ENCODE measurements at places on chromosomes 3 and 15. TPM values are rescaled to one million over a fixed set of nuclear protein-coding genes. Genes with fewer than 3 reads are reported as not detected.

The GMNC gene
- total RNA-seq, result 1.9 TPM

The CCDC33 gene
- 0.63 TPM for total RNA-seq

The NDN gene
- total RNA-seq, result 19.9 TPM

The IMPDH2 gene
- 132 TPM for total RNA-seq

The EFCAB12 gene
- total RNA-seq, result 3.5 TPM

The VGLL4 gene
- total RNA-seq, result 78.5 TPM

The SKOR1 gene
- 0.57 TPM for total RNA-seq

The ESYT3 gene
- 5.3 TPM for total RNA-seq

DNA sequence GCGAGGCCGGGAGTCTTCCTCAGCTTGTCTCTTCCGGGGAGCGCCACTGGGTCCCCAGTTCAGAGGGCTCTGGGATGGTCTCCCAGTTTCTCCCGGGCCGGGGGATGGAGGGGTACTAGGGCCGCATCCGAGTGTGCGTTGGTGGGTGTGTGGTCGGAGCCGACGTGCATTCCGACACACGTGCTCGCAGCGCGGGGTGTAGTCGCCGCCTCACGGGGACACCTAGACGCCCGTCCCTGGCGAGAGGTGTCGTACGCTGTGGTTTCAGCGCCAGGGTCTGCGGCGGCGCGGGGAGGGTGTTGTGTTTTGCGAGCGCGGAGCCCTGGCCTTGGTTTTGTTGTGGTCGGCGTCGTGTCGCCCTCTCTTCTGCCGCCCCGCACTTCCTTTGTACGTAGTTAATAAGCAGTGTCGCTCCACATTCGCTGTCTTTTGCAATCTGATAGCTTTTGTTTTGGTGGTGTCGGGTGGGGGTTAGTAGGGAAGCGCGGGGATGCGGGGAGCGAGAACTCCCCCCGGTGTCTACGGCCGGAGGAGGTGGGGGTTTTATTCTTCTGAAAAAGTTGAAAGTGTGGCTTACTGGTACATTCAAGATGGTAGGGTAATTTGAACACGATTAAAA, 2.2 kb downstream of the IGF1R start:
- peak overlapping the region; percentile 91 for H3K27ac ChIP-seq
- H3K4me1 ChIP-seq, result no peaks in the 10 kb centered on the region
- no peak for DNase-seq
- peak overlapping the region; percentile 90 for H3K4me3 ChIP-seq

DNA sequence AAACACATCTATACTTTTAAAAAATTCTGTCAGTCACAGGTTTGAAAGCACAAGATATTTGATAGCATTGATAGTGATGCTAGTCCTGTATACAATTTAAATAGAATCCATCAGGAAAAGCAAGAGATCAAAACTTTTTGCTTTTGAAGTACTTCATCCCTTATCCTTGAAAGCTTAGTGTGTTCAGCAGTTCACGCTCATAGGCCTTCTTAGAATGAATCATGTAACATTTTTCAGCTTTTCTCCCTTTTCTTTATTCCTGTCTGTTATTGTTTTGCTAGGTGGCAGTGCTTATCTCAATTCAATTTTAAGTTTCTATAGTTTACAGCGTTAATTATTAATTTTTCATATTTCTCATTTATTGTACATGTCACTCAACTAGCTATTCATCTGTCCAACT, 69.1 kb downstream of the FGF7 start:
- H3K4me3 ChIP-seq, result no peak overlapping the region
- H3K27me3 ChIP-seq, result no peaks in the 10 kb centered on the region
- H3K36me3 ChIP-seq, result no peaks in the 10 kb centered on the region
- H3K27ac ChIP-seq, result no peak overlapping the region

DNA sequence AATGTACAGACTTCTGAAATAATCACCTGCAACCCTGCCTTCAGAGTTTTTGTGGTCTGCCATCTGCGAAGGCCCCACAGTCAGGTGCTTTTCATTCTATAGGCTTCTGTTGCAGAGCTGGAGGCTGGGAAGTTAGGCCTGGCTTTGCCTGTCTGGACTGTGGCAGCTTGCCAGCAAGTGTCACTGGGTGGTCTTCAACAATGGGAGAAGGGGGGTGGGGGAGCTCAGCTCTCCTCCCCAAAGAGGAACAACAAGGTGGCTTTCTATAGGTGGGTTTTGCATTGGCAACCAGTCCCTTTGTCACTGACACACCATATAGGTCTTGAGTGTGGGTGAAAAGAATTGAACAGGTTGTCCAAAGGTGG, 7.3 kb downstream of the BOC start:
- H3K4me1 ChIP-seq, result no peaks in the 10 kb centered on the region
- H3K36me3 ChIP-seq, result no peaks in the 10 kb centered on the region
- no peak for DNase-seq
- no peak overlapping the region for H3K27ac ChIP-seq
- H3K27me3 ChIP-seq, result no peaks in the 10 kb centered on the region
- no peak overlapping the region for H3K4me3 ChIP-seq

DNA sequence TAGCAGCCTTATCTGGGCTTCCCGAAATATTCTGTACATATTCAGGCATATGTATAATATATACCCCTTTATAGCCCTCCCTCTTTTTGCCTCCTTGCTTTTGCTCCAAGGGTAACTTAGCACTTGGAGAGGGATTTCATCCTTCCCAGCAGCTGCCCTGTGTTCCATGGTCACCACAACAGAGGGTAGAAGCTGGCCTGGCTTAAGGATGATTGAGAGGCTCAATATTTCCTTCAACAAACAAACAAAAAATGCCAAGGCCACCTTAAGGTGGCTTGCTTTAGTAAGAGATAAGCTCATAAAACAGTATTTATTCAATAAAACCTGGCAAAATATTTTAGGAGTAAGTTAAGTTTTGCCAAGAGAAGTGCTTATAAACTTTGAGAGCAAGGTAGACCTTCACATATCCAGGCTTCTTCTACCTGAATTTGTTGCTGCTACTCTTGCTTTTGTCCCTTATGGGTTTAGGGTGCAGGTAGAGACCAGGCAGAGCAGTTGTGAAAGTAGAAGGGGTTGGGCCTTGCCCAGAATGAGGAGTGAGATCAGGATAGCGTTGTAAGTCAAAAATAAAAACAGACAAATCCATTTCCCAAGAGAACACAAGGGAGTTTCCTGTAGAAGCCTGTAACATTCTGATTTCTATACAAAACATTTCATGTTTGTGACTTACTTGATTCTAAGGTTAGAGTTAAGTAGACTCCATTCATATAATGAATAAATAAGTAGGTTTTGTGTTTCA, 52.7 kb upstream of the ATOSA start:
- H3K4me1 ChIP-seq, result no peaks in the 10 kb centered on the region
- DNase-seq, result no peak
- no peaks in the 10 kb centered on the region for H3K27me3 ChIP-seq
- no peak overlapping the region for H3K4me3 ChIP-seq

GRCh38 chr3:115706311-115706829, 83.1 kb downstream of the GAP43 start:
- no peak overlapping the region for H3K4me3 ChIP-seq
- H3K27ac ChIP-seq, result no peak overlapping the region
- no peak for DNase-seq

GRCh38 chr3:163335429-163335828, 1742.9 kb downstream of the SI start:
- H3K4me1 ChIP-seq, result no peaks in the 10 kb centered on the region
- H3K27ac ChIP-seq, result no peak overlapping the region
- no peaks in the 10 kb centered on the region for H3K27me3 ChIP-seq
- DNase-seq, result no peak
- H3K36me3 ChIP-seq, result no peaks in the 10 kb centered on the region

GRCh38 chr3:102727340-102727739, 292.5 kb downstream of the ZPLD1 start:
- no peaks in the 10 kb centered on the region for H3K36me3 ChIP-seq
- H3K27ac ChIP-seq, result no peak overlapping the region
- H3K4me3 ChIP-seq, result no peak overlapping the region
- no peaks in the 10 kb centered on the region for H3K4me1 ChIP-seq
- no peaks in the 10 kb centered on the region for H3K27me3 ChIP-seq
- DNase-seq, result no peak

- H3K27ac ChIP-seq, result no peak overlapping the region
- H3K27me3 ChIP-seq, result no peaks in the 10 kb centered on the region
- H3K4me1 ChIP-seq, result peaks cover 19% of the 10 kb centered on the region
Observed at GRCh38 chr3:50325113-50325480, 2.6 kb upstream of the HYAL2 start.

GRCh38 chr15:64502551-64502950, 42.2 kb downstream of the ZNF609 start:
- no peak overlapping the region for H3K27ac ChIP-seq
- H3K4me3 ChIP-seq, result no peak overlapping the region
- peaks cover 3% of the 10 kb centered on the region for H3K36me3 ChIP-seq

DNA sequence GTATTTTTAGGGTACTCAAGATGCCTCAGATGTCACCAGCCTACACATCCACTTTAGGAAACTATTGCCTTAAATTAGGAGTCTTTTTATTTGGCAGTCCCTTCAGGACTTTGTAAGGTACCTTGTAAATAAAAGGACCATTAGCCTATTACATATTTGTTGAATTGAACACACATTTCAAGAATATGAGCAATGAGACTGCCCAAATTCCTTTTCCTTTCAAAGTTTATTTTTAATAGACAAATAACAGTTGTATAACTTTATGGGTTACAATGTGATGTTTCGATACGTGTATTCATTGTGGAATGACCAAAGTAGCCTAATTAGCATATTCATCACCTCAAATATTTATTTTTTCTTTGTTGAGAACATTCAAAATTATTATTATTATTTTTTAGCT, 176.7 kb upstream of the PDZRN3 start:
- H3K27ac ChIP-seq, result no peak overlapping the region
- no peaks in the 10 kb centered on the region for H3K27me3 ChIP-seq
- H3K36me3 ChIP-seq, result no peaks in the 10 kb centered on the region
- H3K4me1 ChIP-seq, result no peaks in the 10 kb centered on the region
- no peak for DNase-seq

DNA sequence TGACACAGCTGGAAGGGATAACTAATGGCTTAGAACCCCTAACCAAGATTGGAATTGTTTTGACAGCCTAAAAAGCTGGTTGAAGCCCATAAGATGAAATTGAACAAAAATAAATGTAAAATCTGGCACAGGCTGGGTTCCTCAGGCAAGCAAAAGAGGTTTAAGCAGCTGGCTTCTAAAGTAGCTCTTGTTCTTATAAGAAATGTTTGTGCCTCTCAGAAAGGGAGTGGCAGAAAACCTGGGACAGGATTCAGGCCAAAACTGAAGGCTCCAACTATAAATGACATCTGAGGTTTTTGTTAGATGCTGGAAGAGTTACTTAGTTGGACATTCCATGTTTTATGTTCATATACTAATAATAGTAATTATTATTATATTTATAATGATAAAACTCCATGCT, 378.3 kb downstream of the CNTN4 start:
- H3K36me3 ChIP-seq, result no peaks in the 10 kb centered on the region
- H3K27ac ChIP-seq, result no peak overlapping the region
- H3K27me3 ChIP-seq, result no peaks in the 10 kb centered on the region
- H3K4me1 ChIP-seq, result no peaks in the 10 kb centered on the region
- H3K4me3 ChIP-seq, result no peak overlapping the region

- no peak for DNase-seq
- no peaks in the 10 kb centered on the region for H3K27me3 ChIP-seq
- H3K36me3 ChIP-seq, result no peaks in the 10 kb centered on the region
- H3K4me1 ChIP-seq, result no peaks in the 10 kb centered on the region
- H3K4me3 ChIP-seq, result no peak overlapping the region
- no peak overlapping the region for H3K27ac ChIP-seq
Observed at GRCh38 chr15:91043202-91043874, 20.9 kb upstream of the VPS33B start.

DNA sequence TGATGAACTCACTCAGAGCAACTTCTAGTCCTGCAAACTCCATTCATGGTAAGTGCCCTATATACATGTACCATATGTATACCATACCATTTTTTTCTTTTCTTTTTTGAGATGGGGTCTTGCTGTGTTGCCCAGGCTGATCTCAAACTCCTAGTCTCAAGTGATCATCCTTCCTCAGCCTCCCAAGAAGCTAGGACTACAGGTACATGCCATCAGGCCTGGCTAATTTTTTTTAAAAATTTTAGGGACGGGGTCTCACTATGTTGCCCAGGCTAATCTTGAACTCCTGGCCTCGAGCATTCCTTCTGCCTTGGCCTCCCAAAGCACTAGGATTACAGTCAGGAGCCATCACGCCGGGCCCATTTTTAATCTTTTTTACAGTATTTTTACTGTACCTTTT, 67.3 kb upstream of the MFGE8 start:
- no peaks in the 10 kb centered on the region for H3K4me1 ChIP-seq
- H3K36me3 ChIP-seq, result no peaks in the 10 kb centered on the region
- H3K27ac ChIP-seq, result no peak overlapping the region
- DNase-seq, result no peak
- no peak overlapping the region for H3K4me3 ChIP-seq

- H3K4me3 ChIP-seq, result no peak overlapping the region
- H3K27me3 ChIP-seq, result no peaks in the 10 kb centered on the region
- H3K27ac ChIP-seq, result no peak overlapping the region
- no peak for DNase-seq
Observed at GRCh38 chr3:31285833-31286486, 246.8 kb upstream of the STT3B start.

- H3K27me3 ChIP-seq, result no peaks in the 10 kb centered on the region
- H3K4me1 ChIP-seq, result no peaks in the 10 kb centered on the region
- no peak overlapping the region for H3K27ac ChIP-seq
- DNase-seq, result no peak
Observed at GRCh38 chr15:48989170-48989569, 25.5 kb upstream of the SHC4 start.

DNA sequence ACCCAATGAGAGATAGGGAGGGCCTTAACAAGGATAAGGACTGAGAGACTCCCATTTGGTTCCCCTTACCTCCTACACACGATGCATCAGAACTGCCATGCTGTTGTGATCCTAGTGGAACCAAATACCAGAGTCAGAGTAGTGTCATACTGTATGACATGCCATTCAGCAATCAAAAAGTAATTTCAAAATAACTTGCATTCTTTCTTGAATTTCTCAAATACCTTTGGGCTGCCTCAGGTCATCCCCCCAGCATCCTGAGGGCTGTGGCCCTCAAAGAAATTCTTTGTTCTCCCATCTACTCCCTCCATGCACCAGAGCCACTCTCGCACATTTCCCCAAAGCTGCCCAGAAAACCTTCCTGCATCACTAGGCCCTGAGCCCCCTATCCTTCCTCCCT, 68.9 kb upstream of the PPP2R3A start:
- H3K36me3 ChIP-seq, result no peaks in the 10 kb centered on the region
- no peaks in the 10 kb centered on the region for H3K4me1 ChIP-seq
- H3K27ac ChIP-seq, result no peak overlapping the region
- no peaks in the 10 kb centered on the region for H3K27me3 ChIP-seq
- no peak overlapping the region for H3K4me3 ChIP-seq

DNA sequence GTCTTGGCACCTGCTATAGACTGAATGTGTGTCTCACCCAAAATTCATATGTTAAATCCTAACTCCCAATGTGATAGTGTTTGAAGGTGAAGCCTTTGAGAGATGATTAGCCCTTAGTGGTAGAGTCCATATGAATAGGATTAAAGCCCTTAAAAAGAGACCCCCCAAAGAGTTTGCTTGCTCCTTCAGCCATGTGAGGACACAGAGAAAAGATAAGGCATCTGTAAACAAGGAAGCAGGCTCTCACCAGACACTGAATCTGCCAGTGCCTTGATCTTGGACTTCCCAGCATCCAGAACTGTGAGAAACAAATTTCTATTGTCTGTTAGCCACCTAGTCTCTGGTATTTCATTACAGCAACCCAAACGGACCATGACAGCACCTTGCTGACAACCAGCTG, 16.6 kb downstream of the KPNA1 start:
- H3K27ac ChIP-seq, result no peak overlapping the region
- H3K27me3 ChIP-seq, result no peaks in the 10 kb centered on the region
- H3K36me3 ChIP-seq, result no peaks in the 10 kb centered on the region
- no peak for DNase-seq
- no peak overlapping the region for H3K4me3 ChIP-seq
- H3K4me1 ChIP-seq, result peaks cover 5% of the 10 kb centered on the region
